C1 segment of cervical spinal cord (tissue), 14 donors: ENCODE measurements at places on chromosomes 4 and X.

- DNase-seq, result no peak
Measured at GRCh38 chr4:62288808-62289541, 1088.8 kb downstream of the ADGRL3 start.

DNA sequence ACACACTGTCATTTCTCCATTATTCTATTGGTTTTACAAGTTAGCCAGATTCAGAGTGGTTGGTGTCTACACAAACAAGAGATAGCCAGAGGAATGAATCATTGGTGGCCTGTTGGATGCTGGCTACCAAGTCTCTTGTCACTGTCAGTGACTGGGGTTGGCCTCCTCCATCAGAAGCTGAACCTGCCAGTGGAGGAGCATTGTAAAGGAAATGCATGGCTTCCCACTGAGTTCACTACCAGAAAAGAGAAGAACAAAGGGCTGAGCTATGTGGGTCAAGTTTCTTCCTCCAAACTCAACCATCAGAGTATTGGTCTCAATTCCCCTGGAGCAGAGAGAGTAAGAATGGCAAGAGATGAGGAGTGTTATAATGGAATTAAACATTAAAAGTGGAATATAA, 26.5 kb upstream of the ANKRD50 start:
- no peak for DNase-seq

DNA sequence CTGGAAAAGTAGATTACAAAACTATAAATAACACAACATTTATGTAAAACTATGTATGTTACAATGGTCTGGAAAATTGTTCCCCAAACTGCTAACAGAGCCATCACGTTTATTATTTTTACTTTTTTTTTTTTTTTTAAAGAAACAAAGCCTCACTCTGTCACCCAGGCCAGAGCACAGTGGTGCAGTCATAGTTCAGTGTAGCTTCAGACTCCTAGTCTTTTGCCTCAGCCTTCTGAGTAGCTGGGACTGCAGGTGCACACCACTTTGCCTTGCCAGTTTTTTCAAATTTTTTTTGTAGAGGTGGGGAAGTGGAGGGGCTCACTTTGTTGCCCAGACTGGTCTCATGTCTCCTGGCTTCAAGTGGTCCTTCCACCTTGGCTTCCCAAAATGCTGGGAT, 180.1 kb upstream of the SPRY1 start:
- no peak for DNase-seq

- no peak for DNase-seq
Measured at GRCh38 chr4:156992943-156993342, 21.3 kb upstream of the PDGFC start.

- DNase-seq, result no peak
Measured at GRCh38 chr4:3477750-3478430, 14.8 kb downstream of the DOK7 start.

DNA sequence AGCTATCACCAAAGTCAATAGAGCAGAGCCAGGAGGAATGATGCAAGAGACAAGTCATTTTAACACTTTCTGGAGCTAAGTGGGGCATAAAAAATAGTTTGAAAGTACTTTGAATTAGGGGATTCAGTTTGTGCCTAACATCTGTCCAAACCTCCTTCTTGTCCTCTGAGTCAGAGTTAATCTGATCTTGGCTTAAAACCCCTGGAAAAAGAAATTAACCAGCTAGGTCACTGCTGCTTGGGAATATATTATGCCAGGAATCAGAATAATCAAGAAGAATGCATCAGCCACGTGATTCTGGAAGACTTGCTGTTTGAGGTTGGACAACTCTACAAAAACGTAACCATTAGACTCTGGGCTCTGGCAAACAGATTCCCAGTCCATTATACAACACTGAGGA, 45.3 kb upstream of the EDA2R start:
- DNase-seq, result no peak
